ENCODE measurements at places on chromosomes 16 and 17. TPM values are rescaled to one million over a fixed set of nuclear protein-coding genes. Genes with fewer than 3 reads are reported as not detected.

BAIAP3 gene
- 8.0 TPM for total RNA-seq

BPTF gene
- total RNA-seq = 103 TPM

FOXO3B gene
- 3.0 TPM for total RNA-seq

KRT39 gene
- not detected for total RNA-seq

- H3K27ac ChIP-seq = no peak overlapping the region
- H3K27me3 ChIP-seq = no peaks in the 10 kb centered on the region
- H3K4me1 ChIP-seq = no peaks in the 10 kb centered on the region
- H3K36me3 ChIP-seq = no peaks in the 10 kb centered on the region
- H3K4me3 ChIP-seq = no peak overlapping the region
Measured at GRCh38 chr17:49746791-49747490, 17.0 kb downstream of the FAM117A start.

DNA sequence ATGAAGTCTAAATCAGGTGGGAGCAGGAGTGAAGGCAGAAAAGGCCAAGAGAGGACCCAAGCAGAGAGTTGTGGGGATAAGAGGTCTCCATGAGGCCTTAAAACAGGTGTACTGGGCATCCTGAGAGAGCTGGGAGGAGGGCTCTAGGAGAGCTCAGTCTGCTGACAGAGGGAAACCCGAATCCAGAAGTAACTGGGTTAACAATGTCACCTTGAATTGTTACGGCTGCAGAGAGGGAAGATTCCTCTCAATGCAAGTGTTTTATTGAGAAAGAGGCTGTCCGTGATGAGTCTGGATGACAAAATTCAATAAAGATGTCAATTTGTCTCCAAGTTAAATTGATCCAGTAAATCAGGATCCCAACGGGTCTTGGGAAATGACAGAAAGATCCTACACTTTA is 8.3 kb downstream of the DHRS7C start:
- no peaks in the 10 kb centered on the region for H3K4me1 ChIP-seq
- H3K27ac ChIP-seq = no peak overlapping the region
- DNase-seq = no peak
- no peaks in the 10 kb centered on the region for H3K27me3 ChIP-seq

DNA sequence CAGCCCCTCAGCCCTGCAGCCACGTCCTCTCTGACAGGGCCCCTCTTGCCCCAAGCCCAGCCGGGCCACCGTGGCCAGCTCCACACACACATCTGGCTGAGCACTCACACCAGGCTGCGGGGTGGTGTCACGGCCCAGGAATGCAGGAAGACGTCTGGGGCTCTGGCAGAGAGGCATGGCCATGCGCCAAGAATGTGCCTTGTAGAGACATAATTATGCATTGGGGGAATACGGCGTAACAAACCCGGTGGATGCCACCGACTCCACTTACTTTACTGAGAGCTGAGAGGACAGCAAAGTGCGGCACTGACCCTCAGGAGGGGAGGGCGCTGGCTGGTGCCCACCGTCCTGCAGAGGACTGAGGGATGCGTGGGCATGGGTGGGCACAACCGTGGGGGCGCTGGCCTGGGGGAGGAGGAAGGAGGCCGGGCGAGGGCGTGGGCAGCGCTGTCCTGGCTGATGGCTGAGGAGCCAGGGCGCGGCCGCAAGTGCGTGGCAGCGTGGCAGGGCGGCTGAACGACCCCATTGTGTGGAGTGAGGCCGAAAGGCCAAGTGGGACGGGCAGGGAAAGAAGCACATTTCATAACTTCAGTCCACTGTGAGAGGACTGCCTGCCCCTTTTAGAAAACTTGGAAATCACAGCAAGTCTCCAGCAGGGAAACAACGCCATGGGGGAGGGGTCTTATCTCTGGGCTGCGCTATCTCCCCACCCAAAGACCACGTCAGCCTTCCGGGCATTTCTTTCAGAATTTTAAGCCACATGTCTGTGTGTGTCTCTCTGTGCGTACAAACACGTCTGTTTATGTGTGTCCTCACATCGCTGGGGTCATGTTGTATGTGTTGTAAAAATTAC is 30.6 kb downstream of the METRNL start:
- H3K4me1 ChIP-seq = peaks cover 8% of the 10 kb centered on the region
- no peaks in the 10 kb centered on the region for H3K27me3 ChIP-seq
- H3K4me3 ChIP-seq = no peak overlapping the region
- peak overlapping the region; percentile 79 for H3K27ac ChIP-seq

DNA sequence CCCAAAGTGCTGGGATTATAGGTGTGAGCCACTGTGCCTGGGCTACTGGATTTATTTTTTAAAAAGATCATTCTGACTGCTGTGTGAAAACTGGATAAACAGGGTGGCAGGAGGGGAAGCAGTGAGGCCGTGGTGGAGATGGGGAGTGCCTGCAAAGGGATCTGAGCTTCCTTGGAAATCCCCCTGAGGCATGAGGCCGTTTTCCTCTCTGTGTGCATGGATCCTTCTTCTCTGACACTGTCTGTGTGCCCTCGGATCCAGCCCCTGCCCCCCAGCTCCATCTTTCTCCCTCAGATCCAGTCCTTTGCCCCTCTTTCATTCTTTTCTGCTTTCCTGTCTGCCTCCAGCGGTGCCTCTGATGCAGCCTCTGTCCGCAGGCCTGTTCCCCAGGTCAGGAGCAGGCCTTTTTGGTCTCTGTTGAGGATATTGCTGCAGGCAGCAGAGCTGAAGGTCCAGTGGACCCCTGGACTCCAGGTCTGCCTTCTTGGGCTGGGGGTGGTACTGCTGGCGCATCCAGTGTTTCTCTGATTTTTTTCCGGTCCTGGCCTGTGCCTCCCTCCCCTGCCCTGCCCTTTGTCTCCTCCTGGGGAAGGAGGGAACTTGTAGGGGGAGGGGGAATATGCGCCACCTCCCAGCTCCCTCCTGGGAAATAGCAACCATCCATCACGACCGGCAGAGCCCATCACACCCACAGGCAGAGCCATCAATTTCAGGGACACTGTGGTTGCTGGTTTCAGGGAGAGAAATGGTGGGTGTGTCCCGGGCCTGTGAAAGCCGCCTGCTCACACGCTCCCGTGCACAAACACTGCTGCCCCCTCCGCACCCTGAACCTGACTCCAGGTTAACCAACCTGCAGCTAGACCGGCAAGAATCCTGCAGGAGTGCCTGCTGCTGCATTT is 17.0 kb downstream of the MGAT5B start:
- H3K4me1 ChIP-seq = no peaks in the 10 kb centered on the region
- no peaks in the 10 kb centered on the region for H3K36me3 ChIP-seq
- H3K4me3 ChIP-seq = no peak overlapping the region
- DNase-seq = peak; percentile 78
- no peak overlapping the region for H3K27ac ChIP-seq

DNA sequence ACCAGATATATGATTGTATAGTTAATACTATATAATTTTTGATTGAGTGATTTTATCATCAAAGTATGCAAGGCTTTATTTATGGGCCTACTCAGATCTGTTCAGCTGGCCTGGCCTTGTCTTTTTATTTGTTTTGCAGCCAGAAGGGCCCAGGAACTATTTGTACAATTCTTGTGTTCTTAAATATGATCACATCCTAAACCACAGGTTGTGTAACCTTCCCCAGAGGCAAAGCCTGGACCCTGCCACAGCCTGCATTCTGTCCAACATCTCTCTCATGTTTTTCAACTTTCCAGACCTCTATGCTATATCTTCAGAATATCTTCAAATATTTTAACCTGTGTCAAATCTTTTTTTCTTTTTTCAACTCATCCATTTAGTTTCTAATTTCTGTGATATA is 410.4 kb upstream of the MON1B start:
- no peaks in the 10 kb centered on the region for H3K4me1 ChIP-seq
- no peaks in the 10 kb centered on the region for H3K27me3 ChIP-seq
- no peak overlapping the region for H3K27ac ChIP-seq
- H3K4me3 ChIP-seq = no peak overlapping the region
- no peaks in the 10 kb centered on the region for H3K36me3 ChIP-seq

- H3K27ac ChIP-seq = no peak overlapping the region
- H3K4me3 ChIP-seq = no peak overlapping the region
- DNase-seq = no peak
- H3K4me1 ChIP-seq = no peaks in the 10 kb centered on the region
- H3K27me3 ChIP-seq = no peaks in the 10 kb centered on the region
Measured at GRCh38 chr16:56121156-56121500, 70.2 kb upstream of the GNAO1 start.

DNA sequence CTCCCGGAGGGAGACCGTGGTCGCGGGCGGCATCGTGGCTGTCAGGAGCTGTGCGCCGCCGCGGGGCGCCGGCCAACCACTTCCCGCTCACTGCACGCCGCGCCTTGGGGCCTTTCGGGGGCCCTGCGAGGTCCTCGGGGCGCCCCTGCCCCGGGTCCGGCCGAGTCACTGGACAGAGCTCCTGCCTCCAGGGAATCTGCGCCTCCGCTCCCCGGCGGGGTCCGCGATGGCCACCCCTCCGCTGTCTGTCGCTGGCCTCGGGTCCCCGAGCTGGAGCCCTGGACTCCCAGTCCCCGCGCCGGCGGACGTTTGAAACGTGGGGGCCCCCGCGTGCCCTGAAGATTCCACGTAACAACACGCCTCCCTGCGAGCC is at the start of gene QRICH2:
Gene QRICH2 (minus strand): TSS at position 311 of the 373 bp plus-strand sequence. CDS start 278 bp downstream, at position 33.
- H3K27me3 ChIP-seq = no peaks in the 10 kb centered on the region
- no peak for DNase-seq
- H3K4me3 ChIP-seq = no peak within 1 kb of the TSS
- H3K4me1 ChIP-seq = no peaks in the 10 kb centered on the region
- H3K27ac ChIP-seq = no peak within 1 kb of the TSS

- no peak for DNase-seq
- H3K4me3 ChIP-seq = no peak overlapping the region
- no peak overlapping the region for H3K27ac ChIP-seq
- H3K36me3 ChIP-seq = no peaks in the 10 kb centered on the region
Measured at GRCh38 chr17:79845601-79845949, 6.3 kb upstream of the CBX4 start.

DNA sequence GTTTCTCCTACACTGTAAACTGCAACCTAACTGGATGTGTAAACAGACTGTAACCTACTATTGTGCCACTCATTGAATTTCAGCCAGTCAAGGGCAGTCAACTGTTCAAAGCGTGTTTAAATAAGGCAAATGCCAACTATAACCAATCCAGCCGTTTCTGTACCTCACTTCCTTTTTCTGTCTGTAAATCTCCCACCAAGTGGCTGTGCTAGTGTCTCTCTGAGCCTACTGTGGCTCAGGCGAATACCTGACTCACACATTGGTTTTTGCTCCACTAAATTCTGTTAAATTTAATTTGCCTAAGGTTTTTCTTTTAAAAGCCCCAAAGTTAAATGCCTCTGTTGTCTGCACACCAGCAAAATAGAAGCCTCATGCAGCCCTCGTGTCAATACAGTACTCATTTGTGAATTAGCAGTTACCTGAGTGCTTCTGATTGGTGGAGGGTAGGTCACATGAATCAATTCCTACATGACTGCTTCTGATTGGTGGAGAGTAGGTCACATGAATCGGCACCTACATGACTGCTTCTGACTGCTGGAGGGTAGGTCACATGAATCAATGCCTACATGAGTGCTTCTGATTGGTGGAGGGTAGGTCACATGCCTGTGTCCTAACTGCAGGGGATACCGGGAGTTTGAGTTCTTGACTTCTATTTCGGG is 31.1 kb upstream of the CCR7 start:
- no peaks in the 10 kb centered on the region for H3K27me3 ChIP-seq
- H3K36me3 ChIP-seq = no peaks in the 10 kb centered on the region
- H3K27ac ChIP-seq = no peak overlapping the region
- DNase-seq = no peak

- no peaks in the 10 kb centered on the region for H3K4me1 ChIP-seq
- H3K36me3 ChIP-seq = no peaks in the 10 kb centered on the region
- no peak for DNase-seq
- no peaks in the 10 kb centered on the region for H3K27me3 ChIP-seq
- H3K27ac ChIP-seq = no peak overlapping the region
Measured at GRCh38 chr17:33113276-33113990, 121.8 kb downstream of the SPACA3 start.

- H3K27ac ChIP-seq = peak within 1 kb of the TSS; percentile 82
- peaks cover 2% of the 10 kb centered on the region for H3K4me1 ChIP-seq
- H3K4me3 ChIP-seq = peak within 1 kb of the TSS; percentile 57
Measured at GRCh38 chr17:42779936-42780850, at the start of gene WNK4. TSS of gene WNK4 (plus strand) at chr17:42780610. CDS start at chr17:42780699, 89 bp downstream.

GRCh38 chr17:48293319-48294019 is 136.5 kb downstream of the SKAP1 start:
- H3K36me3 ChIP-seq = no peaks in the 10 kb centered on the region
- no peak overlapping the region for H3K4me3 ChIP-seq
- no peaks in the 10 kb centered on the region for H3K27me3 ChIP-seq
- no peak overlapping the region for H3K27ac ChIP-seq

- H3K36me3 ChIP-seq = no peaks in the 10 kb centered on the region
- DNase-seq = no peak
- no peak overlapping the region for H3K4me3 ChIP-seq
- H3K27ac ChIP-seq = no peak overlapping the region
- no peaks in the 10 kb centered on the region for H3K27me3 ChIP-seq
Measured at GRCh38 chr17:38728290-38728831, 1.8 kb upstream of the CISD3 start.

All from kidney (tissue), 22 donors.